ENCODE measurements at places on chromosomes 7 and 10.

GRCh38 chr10:79316671-79317431 is 30.4 kb upstream of the PPIF start:
- no peak for DNase-seq

- no peak for DNase-seq
Measured at GRCh38 chr10:109480836-109481235, 442.5 kb downstream of the XPNPEP1 start.

DNA sequence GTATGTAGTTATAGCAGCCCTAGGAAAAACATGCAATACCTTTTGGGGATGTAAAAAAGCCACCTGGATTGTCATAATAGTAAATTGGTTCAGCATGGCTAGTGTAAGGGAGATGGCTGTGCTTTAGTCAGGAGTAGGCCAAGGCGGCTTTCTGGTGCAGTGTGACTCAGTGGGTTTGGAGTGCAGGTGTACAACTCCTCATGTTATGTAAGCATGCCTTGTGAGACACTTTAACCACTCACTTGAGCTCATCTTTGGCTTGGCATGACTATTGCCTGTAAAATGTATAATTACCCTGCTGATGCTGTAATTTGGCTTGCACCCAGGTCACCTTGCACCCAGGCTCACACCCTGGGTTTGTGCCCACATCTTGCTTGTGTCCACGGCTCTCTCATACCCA is 239.2 kb upstream of the GLI3 start:
- DNase-seq = no peak

DNA sequence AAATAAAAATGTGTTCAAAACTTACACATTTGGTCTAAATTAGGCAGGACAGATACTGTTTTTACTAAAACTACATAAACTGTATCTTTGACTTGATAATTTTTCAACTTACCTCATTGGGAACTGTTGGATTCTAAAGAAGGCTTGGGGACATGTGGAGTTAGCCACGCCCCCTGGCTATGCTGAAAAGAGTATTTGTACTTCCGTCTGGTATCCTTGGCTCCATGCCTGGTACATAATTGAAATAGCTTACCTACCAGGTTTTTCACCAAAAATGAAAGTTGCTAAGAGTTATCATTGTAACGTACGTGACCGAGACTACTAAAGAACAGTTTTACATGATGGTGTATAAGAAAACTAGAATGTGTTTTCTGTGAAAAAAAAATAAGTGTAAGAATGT is 604.8 kb upstream of the IGFBP3 start:
- DNase-seq = no peak

DNA sequence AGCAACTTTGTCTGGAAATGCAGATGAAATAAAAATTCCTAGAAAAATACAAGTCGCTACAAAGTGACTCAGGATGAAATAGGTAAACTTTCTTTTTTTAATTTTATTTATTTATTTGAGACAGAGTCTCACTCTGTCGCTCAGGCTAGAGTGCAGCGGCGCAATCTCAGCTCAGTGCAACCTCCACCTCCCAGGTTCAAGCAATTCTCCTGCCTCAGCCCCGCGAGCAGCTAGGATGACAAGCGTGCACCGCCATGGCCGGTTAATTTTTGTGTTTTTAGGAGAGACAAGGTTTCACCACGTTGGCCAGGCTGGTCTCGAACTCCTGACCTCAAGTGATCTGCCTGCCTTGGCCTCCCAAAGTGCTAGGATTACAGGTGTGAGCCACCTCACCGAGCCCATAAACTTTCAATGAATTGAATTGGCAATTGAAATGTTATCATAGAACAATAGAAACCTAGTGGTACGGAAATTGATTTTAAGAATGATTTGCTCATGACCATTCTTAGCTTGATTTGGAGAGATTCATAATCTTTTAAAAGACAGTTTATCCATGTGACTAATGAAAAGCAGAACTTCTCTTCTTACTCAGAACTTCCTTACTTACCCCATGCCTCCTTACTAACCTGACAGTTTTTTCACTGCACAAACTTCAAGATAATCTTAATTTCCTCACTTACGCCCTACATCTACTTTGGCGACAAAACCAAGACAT is 161.7 kb downstream of the FAM107B start:
- DNase-seq = no peak

GRCh38 chr10:28561531-28561930 is 28.6 kb downstream of the WAC start:
- no peak for DNase-seq

DNA sequence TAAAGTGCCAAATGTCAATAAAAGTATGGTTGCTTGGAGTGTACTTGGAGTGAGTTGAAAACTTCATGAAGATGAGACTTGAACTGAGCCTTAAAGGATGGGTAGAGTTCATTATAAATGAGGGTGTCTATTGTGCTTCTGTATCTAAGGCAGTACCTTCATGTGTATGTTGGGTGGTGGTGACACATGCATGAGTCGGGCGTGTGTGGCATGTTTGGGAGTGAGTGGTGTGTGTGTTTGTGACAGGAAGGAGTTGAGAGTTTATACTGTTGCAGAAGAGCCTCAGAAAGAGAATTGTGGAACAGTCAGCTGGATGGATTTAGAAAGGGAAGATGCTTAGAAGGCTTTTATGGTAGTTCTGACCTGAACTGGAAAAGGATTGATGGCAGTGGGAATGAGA is 6.0 kb upstream of the ZRANB1 start:
- DNase-seq = no peak

DNA sequence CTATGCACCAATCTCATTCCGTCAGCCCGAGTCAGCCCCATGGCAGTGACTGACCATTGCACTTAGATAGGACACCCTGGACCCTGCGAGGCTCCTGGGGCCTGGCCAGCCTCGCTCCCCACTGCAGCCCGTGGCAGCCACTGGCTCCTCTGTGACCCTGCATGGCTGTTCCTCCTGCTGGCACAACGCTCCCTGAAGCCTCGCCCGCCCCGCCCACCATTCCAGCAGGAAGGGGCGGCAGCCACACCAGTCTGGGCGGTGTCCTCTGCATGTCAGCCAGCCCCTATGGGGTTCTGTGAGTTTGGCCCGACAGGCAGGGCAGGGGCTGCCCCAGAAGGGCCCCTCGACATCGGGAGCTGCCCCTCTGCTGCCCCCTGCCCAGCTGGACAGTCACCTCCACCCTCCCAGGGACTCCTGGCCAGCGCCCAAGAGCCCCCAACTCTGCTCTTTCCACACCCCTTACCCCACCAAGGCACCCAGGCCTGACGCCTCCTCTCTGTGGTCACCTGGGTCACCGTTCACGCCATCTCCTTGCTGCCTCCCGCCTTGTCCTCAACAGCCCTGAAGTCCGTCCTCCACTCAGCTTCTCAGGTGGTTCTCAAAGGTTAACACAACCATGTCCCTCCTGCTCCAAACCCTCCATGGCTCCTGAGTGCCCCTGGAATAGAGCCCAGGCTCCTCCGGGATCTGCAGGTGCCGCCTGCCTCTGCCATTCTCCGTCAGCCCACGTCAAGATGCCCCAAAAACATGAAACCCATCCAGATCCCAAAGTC is 103.5 kb downstream of the MICALL2 start:
- DNase-seq = no peak

GRCh38 chr7:31997423-31997822 is 72.8 kb downstream of the PDE1C start:
- no peak for DNase-seq

- DNase-seq = no peak
Measured at GRCh38 chr10:128759174-128759573, 633.0 kb upstream of the MKI67 start.

DNA sequence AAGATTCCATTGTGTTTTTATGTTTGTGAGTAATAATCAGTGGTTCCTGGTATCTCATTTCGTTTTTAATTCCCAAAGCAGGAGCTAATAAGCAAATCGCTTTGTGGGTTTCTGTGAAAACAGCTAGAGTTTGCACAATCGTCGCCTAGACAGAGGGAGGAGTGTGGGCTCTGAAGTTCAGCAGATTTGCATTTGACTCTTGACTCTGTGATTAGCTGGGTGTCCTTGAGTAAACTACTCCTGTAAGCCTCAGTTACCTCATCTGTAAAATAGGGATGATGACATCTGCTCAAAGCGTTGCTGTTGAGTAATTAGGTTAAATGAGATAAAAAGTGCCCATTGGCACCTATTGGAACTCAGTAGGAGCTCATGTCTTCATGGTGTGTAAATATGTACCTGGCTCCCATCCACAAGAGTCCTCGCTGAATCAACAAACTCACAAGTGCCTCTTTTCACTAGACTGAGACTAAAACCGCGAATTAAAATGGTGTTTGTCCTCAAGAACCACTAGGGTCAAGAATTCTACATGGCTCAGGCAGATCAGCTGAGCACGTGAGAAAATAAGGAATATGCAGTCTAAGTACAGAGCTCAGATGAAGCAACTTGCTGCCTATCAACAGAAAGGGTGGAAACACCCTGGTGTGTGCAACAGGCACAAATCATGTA is 385.8 kb upstream of the C7orf33 start:
- peak; percentile 76 for DNase-seq

DNA sequence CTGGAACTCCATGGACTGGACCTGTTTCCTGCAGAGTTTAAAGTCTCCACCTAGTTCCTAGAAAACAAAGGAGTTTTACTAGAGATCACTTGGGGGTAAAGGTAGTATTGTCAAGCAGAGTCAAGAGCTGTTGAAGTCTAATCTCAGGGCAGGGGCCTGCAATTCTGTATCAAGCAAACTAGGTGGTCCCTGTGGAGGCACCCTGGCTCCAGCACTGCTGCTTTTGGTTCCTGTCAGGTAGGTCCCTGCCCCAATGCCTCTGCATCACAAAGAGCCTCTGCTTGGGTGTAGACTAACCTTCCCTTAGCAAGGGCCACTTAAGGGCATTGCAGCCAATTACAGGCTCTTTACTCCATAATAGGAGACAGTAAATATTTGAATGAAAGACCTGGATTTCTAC is 22.5 kb downstream of the ZSCAN25 start:
- DNase-seq = no peak

DNA sequence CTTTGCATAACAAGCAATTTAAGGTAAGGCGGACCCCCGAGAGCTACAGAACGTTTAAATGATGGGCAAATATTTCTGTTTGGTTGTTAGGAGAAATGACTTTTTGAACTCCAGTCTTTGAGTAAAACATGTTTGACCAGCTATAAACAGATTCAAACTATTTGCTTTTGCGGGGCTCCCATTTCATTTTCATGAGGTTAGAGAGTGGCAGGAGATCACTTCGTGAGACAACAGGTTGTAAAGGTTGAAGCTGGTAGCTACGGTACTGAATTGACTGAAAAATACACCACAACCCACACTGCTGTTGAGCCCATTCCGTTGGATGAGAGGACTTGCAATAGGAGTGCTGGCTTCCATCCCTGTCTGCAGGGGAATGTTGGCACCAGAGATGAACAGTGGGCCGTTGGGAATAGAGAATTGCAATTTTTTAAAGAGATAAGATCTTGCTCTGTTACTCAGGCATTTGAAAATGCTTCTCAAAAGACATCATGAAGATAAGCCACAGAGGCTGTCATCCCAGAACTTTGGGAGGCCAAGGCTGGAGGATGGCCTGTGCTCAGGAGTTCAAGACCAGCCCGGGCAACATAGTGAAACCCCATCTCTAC is 65.7 kb upstream of the CARD11 start:
- no peak for DNase-seq

GRCh38 chr10:129096065-129096984 is 370.7 kb upstream of the MGMT start:
- DNase-seq = no peak

DNA sequence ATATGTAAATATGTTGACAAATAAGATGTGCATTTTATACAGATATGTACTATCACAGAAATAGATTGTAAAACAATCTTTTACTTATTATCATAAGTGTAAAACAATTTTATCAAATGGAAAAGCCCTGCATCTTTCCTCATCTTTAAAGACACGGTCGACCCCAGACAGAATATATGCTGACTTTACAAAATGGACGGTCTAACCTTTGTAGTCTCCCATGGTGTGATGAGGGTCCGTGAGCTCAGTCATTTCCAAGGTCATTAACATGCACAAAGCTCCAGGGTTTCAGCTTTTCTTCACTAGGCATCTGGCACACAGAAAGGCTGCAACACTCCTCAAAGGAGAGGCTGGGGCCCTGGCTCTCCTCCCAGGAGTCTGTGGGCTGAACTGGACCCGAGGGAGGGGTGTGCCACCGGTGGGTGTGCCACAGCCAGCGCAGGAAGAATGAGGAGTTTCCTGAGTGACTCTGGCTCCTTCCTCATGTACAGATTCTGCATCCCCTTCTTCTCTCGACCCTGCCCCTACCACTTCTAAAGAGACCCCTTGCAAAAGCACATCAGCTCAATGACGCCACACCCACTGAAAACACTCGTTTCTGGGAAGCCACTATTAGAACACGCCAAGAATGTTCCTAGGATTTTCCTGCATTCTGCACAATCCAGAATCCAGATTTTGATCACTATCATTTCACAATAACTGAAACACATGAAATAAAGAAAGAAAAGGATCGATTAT is 26.2 kb upstream of the ABLIM1 start:
- DNase-seq = no peak

GRCh38 chr7:105875505-105875904 is 894 bp downstream of the ATXN7L1 start:
- no peak for DNase-seq

- no peak for DNase-seq
Measured at GRCh38 chr10:128173386-128173785, 47.2 kb upstream of the MKI67 start.

DNA sequence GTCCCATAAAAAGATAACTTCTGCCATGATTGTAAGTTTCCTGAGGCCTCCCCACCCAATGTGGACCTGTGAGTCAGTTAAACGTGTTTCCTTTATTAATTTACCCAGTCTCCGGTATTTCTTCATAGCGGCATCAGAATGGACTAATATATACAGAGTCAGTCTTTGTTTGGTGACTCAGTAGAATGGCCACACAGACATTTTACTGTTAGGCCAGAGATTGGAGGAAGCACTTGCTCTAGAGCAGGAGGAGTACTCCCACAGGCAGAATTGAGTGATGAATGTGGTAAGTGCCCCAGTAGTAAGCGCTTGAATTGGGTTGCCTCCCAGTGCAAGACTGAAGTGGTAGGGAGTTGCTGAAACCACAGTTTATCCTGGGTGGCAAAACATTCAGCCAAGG is 149.5 kb upstream of the SMIM30 start:
- DNase-seq = no peak

GRCh38 chr10:117364110-117364960 is 10.9 kb downstream of the PDZD8 start:
- no peak for DNase-seq

DNA sequence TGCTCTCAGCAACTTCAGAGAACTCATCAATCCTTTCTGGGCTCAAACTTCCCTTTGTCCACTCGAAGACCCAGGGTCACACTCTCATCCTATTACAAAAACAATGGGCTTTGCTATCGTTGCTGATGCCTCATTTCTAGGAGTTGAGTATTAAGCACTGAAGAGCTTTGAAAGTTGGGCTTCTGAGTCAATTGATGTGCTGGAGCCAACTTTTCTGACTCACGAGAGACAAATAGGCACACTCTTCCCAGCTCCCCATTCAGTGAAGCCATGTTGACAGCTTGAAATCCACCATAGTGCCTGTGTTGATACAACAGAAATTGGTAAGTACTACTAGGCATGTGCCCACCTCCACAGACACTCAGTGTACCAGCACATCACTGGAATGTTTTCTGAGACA is 97.5 kb upstream of the PRSS58 start:
- DNase-seq = no peak

Data from DMS153 (cell line).